Daoy (cell line): ENCODE measurements at places on chromosomes 7 and 10. TPM values are rescaled to one million over a fixed set of nuclear protein-coding genes. Genes with fewer than 3 reads are reported as not detected.

The LDB1 gene
- 18.9 and 20.6 TPM in 2 replicates for total RNA-seq

DNA sequence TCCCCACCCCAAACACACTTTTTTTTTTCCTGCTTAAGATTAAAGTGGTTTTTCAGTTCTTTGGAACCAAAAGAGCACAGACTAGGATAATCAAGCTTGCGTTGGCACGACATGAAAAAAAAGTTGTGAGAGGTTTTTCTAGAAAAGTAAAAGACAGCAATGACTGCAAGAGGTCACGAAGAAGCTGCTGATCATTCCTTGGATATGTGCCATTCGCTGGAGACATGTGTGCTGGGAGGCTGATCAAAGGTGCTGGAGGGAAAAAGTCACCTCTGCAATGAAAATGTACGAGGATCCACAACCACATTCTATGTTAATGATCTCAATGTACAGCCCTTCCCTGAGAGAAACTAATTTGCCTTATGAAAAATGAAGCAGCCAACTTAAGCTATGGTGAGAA lies 5.4 kb downstream of the AKR1B1 start:
- no peak for DNase-seq

DNA sequence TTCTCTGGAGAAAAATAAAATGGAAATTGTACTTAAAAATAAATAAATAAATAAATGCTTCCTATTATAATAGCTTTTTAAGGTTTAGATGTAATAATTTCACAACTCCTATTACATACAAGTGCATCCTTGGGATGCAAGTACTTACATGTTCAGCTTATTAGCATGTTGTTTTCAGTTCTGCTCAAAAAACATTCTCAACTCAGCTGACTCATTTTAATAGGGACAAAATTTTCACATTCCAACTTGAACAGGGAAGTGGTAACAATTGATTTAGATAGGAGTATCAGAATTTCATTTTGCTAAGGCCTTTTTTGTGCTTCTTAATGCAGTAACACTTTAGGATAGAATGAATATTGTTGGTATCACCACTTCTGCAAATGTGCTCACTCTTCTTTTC lies 16.7 kb upstream of the PAPSS2 start:
- DNase-seq: no peak

- no peak for DNase-seq
Measured at GRCh38 chr7:137999496-138000080, 2.3 kb downstream of the CREB3L2 start.

The GBX1 gene
- not detected in 2 replicates for total RNA-seq

- DNase-seq: no peak
Measured at GRCh38 chr7:1761097-1761496, 91.0 kb downstream of the ELFN1 start.

The TMEM270 gene
- total RNA-seq: 0.69 and 1.5 TPM in 2 replicates

DNA sequence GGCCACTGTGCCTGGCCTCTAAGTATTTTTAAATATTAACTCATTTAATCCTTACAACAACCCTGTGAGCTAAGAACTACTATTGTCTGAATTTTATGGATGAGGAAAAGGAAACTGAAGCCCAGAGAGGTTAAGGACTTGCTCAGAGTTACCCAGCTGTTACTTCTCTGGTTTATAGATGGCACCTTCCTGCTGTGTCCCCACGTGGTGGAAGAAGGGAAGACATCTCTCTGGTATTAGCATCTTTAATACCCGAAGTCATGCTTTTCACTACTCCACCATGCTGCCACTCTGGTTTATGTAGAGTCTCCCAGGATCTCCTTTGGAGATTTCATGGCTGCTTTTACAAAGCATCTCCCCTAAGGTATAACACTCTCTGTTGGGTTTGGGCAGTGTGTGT lies 105.5 kb upstream of the MKLN1 start:
- no peak for DNase-seq
